ENCODE measurements at places on chromosomes 1 and 21. TPM values are rescaled to one million over a fixed set of nuclear protein-coding genes. Genes with fewer than 3 reads are reported as not detected.

- peak; percentile 81 for DNase-seq
Measured at GRCh38 chr1:99766378-99766800, at the start of gene FRRS1. Gene FRRS1 (minus strand): TSS chr1:99766635. CDS start chr1:99748768, 17,867 bp downstream.

RHEX gene
- total RNA-seq: not detected

DNA sequence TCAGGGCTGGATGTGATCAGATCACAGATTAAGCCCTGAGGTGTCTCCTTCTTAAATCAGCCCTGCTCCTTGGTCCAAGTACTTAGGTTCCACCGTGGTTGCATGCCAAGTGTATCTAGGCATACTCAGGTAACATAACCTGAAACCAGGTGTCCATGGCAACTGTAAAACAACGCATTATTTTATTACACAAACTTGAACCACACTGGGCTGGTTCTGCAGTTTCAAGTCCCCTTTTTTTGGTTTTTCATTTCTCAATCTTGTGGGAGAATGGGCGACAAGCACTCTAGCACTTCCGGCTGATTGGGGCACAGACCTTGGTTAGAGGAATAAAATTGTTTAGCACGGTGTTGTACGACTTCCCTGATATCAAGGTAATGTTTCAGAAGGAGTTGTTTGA is 65.2 kb downstream of the GBP6 start:
- DNase-seq: no peak

DNA sequence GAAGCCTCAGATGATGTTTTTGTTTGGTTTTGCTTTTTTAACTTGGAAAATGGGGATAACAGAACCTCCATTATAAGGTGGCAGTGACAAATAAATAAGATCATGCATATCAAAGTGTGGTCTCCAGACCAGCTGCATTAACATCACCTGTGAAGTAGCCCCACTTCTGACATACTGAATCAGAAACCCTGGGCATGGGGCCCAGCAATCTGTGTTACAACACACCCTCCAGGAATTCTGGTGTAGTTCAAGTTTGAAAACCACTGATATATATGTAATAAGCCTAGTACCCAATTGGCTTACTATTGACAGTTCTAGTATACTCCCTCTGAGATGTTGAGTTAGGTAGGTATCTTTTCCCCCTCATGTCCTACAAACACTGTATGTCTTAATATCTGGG is 24.1 kb upstream of the RNF19B start:
- DNase-seq: peak; percentile 36

GRCh38 chr21:43937891-43938309 is 72.9 kb downstream of the AGPAT3 start:
- DNase-seq: no peak

DNA sequence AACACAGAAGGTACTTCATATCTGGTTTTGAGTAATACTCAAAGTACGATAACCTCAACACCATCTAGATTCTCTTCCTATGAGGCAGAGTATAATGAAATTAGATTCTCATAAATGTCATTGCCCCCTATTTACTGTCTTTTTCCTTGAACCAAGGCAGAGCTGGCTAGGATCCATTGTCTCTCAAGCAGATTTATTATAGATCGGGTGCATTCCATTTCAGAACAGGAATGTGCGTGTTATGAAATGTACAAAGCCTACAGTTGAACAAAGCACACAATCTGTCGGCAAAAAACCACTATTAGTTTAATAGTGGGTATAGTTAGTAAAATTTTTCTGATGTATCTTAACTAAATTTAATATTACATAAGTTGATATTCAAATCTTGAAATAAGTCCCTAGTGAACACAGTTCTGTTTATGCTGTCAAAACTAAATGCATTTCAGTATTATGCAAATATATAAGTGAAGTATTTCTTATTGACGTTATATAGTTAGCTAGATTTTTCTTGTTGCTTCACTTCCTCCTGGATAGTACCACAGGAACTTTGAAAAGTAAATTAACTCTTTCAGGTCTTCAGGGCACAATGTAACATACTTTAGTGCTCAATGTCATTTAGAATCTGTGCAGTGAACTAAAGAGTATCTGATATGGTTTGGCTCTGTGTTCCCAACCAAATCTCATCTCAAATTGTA is 92.1 kb downstream of the DDAH1 start:
- DNase-seq: no peak

GRCh38 chr1:179120736-179121135 is 38.9 kb downstream of the TOR3A start:
- no peak for DNase-seq

DNA sequence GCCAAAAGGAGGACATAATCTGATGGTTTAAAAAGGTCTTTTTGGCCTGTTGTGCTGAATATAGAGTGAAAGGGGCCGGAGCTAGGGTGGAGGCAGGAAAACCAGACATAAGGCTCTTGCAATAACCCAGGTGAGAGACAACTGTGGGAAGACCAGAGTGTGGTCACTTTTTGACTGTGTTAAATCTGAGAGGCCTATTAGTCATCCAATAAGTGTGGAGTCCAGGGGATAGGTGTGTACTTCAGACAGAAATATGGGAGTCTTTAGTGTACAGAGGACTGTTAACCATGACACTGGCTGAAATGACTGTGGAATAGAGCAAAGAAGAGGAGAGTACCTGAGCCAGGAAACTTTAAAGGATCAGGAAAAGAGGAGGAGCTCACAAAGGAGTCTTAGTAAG is 89.3 kb downstream of the VAV3 start:
- no peak for DNase-seq

RNF186 gene
- not detected for total RNA-seq

DNA sequence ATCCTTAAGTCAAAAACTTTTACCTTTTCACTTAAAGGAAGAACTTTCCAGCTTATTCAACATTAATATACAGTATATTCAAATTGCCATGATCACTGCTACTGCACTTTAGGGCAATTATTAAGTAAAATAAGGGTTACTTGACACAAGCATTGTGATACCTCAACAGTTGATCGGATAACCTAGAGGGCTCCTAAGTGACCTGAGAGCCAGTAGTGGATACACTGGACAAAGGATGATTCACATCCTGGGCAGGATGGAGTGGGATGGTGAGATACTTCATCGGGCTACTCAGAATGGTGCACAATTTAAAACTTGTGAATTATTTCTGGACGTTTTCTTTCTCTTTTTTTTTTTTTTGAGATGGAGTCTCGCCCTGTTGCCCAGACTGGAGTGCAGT is 54.5 kb upstream of the PPM1J start:
- DNase-seq: no peak

- DNase-seq: no peak
Measured at GRCh38 chr1:7485086-7485780, 285.9 kb upstream of the VAMP3 start.

GRCh38 chr21:42160111-42160721 is 58.7 kb upstream of the ABCG1 start:
- DNase-seq: no peak

DNA sequence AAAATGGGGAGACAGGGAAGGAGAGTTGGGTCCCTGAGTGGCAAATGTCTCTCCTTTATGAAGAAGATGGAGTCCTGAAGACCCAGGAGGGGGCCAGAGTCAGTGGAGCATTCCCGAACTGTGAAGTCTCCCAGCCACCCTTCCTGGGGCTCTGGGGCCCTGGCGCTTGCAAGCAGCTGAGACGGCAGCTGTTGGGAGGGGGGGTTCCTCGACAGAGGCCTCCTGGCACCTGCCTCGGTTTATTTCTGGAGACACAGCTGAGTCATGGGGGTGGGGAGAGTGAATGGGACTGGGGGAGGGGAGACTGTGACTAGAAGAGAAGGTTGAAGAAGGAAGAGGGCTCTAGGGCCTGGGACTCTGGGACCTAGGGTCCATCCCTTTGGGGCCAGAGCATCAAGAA is 14.0 kb downstream of the NES start:
- no peak for DNase-seq

GRCh38 chr1:84353695-84354094 is 44.6 kb upstream of the DNASE2B start:
- DNase-seq: no peak

CAMSAP2 gene
- 19.5 TPM for total RNA-seq

GRCh38 chr1:202967684-202968281 is 726 bp upstream of the CYB5R1 start:
- DNase-seq: no peak

DNA sequence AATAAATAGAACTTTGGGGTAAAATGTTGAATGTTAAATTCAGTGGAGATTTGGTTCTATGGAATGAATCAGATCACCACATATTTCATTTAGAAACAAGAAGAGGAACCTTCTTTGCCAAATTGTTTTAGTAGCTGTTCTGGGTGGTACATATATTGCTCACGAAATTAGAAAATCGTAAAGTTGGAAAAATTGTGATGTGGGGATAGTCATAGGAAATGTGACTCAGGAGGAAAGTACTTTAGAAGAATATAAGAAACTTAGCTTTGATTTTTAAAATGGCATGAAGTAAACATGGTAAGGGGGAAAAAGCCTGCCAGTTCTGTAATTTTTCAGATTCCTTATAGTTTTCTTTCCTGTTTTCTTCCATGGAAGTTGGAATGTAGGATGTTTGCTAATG is 27.4 kb downstream of the RRP15 start:
- no peak for DNase-seq

DNA sequence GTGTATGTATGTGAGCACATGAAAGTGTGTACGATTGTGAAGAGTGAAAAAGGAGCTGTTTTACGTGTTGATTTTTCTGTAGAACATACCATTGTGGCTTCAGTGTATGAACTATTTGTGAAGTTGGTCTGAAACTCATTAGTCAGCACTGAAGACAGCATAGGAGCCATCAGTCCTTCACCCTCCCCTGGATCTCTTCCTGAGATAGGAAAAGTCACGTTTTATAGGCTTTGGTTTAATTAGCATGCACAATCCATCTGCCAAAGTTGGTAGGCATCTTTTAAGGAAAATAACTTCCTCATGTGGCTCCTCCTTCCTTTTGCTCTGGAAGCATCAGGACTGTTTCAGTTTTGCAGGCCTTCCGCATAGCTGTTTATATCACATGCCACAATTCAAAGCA is 1.4 kb upstream of the RABIF start:
- DNase-seq: no peak

GRCh38 chr1:230112131-230112701 is 45.2 kb downstream of the GALNT2 start:
- DNase-seq: no peak

DNA sequence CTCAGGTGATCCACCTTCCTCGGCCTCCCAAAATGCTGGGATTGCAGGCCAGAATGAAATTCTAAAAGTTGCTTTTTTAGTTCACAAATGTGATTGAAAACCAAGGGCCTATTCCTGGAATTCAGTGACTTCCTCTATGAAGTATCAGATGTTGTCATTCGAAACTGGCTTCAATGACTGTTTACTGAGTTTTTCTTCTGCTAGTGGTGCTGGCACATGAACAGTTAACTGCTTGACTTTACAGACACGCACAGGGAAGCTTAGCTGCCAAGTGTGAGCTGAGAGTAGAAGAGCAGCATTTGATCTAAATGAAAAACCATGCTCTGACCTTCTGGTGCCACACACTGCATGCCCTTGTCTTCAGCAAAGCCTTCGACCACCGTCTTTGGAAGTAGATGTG is 32.8 kb upstream of the AJAP1 start:
- DNase-seq: no peak

GCSAML gene
- total RNA-seq: 0.29 TPM

GRCh38 chr1:51605961-51606723 is 10.8 kb upstream of the OSBPL9 start:
- DNase-seq: no peak

- DNase-seq: no peak
Measured at GRCh38 chr1:36465731-36466369, 1.7 kb upstream of the MRPS15 start.

CD2 gene
- not detected for total RNA-seq

All from H4 (cell line).